ENCODE measurements at places on chromosomes 1 and 21.

DNA sequence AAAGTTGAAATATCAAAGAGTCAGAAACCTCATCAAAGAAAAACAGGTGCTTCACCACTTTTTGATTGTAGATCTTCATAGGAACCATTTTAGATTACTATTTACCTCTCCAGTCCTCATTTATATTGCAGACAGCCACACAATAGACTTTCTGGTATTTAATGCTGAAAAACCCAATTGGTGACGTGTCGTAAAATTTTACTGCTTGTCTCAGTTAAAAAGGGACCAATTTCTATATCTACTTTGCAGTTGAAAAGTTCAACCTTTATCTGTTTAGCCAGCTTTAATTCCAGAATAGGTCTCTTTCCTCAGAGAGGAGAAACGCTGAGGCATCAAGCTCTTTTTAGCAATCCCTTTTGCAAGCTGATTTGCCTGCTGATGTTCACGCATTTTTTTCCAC, 1722.4 kb downstream of the PLA2G4A start:
- DNase-seq: no peak

- peak; percentile 8 for DNase-seq
Observed at GRCh38 chr1:75548721-75549480, 62.0 kb downstream of the SLC44A5 start.

- DNase-seq: no peak
Observed at GRCh38 chr1:82086739-82087138, 286.0 kb downstream of the ADGRL2 start.

- DNase-seq: no peak
Observed at GRCh38 chr1:112507921-112508277, 866 bp upstream of the WNT2B start.

DNA sequence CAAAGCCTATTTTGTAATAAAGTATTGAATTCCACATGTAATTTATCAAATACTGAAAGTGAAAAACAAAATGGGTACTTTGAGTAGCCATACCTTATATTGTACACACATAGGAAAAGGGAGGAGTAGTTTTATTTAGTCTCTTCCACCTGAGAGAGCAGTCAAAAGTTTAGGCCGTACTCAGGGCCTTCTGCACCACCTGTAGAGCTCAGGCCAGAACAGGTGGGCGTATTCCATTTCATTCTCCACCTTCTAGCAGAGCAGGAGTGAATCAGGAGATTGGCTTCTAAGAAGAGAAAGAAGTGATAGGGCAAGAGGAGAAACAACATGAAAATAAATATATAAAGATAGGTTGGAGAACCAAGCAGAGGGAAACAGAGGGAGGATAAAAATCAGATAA, 44.0 kb downstream of the TRAF5 start:
- no peak for DNase-seq

DNA sequence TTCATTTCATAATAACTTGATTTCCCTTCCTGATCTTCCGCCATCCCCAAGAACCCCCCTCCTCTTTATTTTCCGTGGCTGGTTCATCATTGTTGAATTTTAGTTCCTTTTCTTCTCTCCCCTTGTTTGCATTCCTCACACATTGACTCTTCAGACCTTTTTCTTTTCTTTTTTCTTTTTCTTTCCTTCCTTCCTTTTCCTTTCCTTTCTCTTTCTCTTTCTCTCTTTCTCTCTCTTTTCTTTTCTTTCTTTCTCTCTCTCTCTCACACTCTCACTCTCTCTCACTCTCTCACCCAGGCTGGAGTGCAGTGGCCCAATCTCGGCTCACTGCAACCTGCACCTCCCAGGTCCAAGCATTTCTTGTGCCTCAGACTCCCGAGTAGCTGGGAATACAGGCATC, 231.3 kb downstream of the FMN2 start:
- no peak for DNase-seq

DNA sequence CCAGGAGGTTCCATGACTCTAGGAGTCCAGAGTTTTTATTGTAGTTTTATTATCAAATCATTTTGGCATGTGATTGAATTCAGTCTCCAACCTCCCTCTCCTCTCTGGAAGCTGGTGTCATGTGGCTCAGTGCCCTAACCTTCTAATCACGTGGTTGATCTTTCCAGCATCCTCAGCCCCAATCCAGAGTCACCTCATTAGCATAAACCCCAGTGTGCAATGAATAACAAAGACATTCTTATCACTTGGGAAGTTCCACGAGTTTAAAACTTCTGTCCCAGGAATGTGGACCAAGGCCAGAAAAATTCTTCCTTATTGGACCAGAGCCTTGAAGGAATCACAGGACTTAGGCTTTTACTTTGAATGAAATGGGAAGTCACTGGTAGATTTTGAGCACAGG, 52.2 kb downstream of the KIRREL1 start:
- DNase-seq: peak; percentile 97

All from COLO829 (cell line).